Stimulated activated naive B cell treated with anti-CD40 and anti-IgM and Interleukin-4, amounts not matched to agents 10 μg/mL and 1 μg/mL and 100 μg/mL, for 72 hours (primary cell): ENCODE measurements at places on chromosomes 16 and 17.

DNA sequence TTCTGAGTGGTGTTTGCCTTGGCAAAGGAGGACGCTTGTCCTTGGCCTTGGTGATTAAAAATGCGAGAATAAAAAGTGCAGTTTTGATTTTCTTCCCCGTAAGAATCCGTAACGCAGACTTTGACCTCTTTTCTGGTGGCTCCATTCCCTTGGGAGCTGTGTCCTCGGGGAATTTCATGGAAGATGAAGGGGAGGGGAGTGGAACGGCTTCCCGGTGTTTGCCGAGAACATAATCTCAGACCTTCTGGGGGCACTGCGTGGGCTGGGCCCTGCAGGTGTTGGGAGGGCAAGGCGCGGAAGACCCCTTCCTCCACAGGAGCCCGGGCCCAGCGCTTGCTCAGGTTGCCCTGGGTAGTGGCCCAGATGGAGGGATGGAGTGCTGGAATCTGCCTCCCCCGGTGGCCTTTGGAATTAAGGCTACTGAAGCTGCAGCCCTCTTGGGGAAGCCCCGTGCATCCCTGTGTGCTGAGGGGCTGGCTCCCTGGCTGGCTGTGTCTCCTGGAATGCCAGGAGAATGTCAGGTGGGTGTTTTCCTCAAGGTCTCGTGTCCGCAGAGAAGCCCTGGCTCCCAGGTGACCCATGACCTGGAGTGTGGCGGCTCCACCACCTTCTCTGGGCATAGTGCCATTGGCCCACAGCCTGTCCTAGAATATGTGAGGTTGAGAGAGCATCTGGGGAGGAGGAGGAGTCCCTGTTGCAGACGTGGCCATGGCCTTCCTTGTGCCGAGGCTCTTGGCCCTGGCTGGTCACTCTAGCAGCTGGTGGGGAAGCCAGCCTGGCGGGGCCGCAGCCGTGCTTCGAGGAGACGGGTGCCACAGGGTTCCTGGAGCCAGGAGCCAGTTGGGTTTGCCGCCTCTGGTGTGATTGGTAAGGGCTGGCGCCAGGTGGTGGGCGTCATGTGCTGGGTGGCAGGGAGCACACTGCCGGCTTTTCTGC lies 3.1 kb downstream of the BAIAP2 start:
- DNase-seq: no peak

DNA sequence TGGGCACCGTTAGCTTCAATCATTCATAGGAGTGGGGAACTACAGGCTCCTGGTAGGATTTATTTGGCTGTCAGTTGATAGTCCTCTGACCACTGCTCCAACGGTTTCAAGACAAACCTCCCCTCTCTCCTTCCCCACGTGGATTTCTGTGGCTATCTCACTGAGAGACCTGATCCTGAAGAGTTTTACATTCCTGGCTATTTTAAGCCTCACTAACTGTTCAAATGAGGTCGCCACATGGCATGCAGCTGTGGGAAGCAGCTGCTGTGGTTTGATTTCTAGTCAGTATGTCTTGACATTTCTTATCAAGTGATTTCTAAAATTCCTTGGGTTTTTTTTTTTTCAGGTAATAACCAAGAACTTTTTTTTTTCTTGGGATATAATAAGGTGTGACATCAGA lies 38.3 kb downstream of the CDK5R1 start:
- no peak for DNase-seq

DNA sequence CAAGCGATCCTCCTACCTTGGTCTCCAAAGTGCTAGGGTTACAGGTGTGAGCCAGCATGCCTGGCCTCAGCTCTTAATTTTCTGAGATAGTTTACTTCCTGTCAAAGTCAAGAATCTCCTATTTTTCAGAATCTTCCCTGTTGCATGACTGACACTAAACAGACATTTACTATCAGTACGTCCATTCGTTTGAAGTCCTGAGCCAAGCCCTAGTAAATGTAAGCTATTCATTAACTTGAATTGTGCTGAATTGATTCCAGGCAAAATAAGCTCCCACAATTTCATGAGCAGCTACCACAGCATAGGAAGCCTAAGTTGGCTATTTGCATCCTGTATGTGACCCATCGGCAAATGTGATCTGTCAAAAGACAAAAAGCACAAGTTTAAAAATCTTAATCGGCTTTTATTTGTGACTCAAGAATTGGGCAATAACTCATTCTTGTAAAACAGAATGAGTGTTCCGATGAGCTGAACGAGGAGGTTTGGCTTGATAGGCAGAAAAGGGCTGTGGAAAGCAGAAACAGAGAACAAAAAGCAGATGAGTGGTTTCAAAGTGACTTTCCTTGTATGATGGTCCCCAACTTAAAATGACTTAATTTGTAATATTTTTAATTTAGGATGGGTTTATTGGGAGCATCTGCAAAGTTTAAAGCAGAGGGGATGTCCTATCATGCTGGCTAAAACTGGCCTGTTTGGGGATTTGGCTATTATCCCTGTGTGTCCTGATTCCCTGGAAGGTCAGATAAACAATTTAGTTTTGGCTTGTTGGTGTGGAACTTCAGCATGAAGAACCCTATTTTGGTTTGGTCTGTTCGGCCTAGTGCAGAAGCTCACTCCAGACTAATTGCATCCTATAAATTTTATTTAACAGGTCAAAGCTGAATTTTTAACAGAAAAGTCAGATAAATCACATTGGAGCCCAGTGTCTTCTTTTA lies 14.2 kb downstream of the RNF112 start:
- DNase-seq: no peak

- no peak for DNase-seq
Observed at GRCh38 chr17:2018716-2019510, 6.2 kb downstream of the RTN4RL1 start.

GRCh38 chr16:5706211-5706610 lies 608.6 kb upstream of the EEF2KMT start:
- no peak for DNase-seq
